ENCODE measurements at places on chromosomes 1 and 21.

GRCh38 chr1:2314803-2315673, 76.3 kb downstream of the MORN1 start:
- DNase-seq, result peak; percentile 74

- DNase-seq, result no peak
Observed at GRCh38 chr1:235021815-235022214, 106.8 kb downstream of the TOMM20 start.

GRCh38 chr21:25457411-25457810, 149.9 kb downstream of the MRPL39 start:
- DNase-seq, result peak; percentile 79

- no peak for DNase-seq
Observed at GRCh38 chr1:11151114-11151513, 38.0 kb upstream of the ANGPTL7 start.

- no peak for DNase-seq
Observed at GRCh38 chr1:153354515-153355193, 3.0 kb upstream of the S100A9 start.

DNA sequence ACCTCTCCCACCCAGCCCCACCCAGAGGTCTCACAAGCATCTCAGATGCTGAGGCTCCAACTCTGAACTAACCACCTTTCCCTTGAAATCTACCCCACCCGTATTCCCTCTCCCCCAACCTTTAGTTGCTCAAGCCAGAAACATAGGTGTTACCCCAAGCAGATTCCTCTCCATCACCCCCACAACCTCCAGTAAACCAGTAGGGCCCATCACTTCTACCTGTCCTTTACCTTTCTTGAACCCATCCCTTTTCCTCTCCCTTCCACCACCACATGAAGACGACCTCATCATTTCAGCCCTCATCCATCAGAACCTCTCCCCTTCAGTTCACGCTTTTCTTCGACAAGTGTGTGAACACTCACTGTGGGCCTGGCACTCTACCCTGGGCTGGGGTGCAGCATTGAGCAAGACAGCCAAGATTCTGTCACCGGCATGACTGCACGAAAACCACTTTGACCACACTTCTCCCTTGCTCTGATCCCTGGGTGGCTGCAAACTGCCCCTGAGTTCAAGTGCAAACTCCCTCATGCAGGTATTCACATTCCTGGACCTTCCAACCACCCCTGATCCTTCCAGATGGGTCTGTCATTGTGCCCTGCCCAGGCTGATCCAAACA, 65.5 kb upstream of the LAPTM5 start:
- no peak for DNase-seq

- DNase-seq, result peak; percentile 57
Observed at GRCh38 chr1:10941891-10942541, 70.4 kb upstream of the TARDBP start.

Data from CD4-positive, alpha-beta T cell treated with Interleukin-21 for 1 hour (primary cell).